ENCODE measurements at places on chromosomes 7 and 10.

GRCh38 chr7:40644454-40645188, 509.8 kb downstream of the SUGCT start:
- no peak for DNase-seq

DNA sequence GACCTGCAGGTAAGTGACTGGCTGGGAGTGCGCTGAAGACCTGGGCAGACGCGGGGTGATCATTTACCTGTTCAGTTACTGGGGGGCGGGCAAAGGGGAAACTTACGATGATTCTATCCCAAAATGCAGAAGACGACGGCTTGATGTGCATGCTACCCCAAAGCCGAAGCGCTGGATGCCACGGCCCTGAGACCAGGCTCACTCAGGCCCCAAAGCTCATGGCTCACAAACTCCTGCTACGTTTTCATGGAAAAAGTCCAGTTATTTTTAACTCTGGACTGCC, 200.6 kb downstream of the DIP2C start:
- no peak for DNase-seq

- DNase-seq: no peak
Measured at GRCh38 chr7:155541986-155542675, 4.2 kb downstream of the CNPY1 start.

DNA sequence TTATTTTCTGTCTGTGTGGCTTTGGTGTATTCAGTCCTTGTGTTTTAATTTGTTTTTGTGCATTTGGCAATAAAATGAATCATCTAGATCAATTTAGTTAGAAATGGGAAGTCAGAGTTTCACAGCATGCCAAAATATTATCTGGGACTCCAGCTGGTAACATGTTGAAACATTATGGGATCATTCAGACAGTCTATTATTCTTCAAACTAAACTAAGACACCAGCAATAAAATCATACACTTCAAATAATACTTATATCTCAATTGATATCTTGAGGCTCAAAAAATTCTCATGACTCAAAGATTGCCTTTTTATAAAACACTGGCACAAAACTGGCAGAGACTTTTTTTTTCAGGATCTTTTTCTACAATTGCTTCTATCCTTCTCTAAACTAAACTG, 5.8 kb upstream of the RP9 start:
- no peak for DNase-seq

DNA sequence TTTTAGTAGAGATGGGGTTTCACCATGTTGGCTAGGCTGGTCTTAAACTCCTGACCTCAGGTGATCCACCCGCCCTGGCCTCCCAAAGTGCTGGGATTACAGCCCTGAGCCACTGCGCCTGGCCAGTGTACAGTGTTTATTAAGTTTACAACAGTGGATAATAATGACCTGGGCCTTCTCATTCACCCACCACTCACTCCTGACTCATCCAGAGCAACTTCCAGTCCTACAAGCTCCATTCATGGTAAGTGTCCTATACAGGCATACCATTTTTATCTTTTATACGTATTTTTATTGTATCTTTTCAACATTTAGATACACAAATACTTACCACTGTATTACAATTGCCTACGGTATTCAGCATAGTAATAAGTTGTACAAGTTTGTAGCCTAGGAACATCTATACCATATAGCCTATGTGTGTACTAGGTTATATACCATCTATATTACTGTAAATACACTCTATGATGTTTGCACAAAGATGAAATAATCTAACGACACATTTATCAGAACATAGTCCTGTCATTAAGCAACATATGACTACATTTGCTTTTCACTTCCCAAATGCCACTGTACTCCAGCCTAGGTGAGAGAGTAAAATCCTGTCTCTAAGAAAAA, 17.1 kb downstream of the HOXA1 start:
- DNase-seq: no peak

DNA sequence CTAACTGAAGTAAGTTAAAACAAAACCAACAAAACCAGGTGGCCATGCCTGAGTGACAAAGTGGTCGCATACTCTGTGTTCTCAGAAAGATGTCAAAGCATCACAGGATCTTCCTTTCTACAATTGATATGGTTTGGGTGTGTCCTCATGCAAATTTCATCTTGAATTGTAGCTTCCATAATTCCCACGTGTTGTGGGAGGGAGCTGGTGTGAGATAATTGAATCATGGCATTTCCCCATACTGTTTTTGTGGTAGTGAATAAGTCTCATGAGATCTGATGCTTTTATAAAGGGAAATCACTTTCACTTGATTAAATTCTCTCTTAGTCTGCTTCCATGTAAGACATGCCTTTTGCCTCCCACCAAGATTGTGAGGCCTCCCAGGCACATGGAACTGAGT, 465.7 kb downstream of the PCDH15 start:
- DNase-seq: no peak

- peak; percentile 76 for DNase-seq
Measured at GRCh38 chr7:121372376-121373010, 23.6 kb downstream of the FAM3C start.

- DNase-seq: no peak
Measured at GRCh38 chr7:70554646-70555045, 577.3 kb upstream of the GALNT17 start.

DNA sequence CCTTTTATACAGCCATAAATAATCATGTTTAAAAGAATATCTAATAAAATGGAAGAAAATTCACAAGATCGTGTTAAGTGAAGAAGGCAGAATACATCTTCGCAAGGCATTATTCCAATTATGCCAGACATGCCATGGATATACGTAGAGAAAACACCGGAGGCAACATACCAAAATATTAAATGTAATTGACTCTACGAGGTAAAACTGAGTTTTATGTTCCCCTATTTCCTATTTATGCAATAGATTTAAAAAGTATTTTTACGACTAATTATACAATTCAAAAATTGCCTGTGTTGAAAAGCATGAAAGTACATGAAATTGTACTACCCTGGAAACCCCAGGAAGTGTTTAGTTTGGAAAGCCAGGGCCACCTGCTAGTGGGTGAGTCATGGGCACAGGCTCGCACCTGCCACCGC, 936 bp upstream of the REPIN1 start:
- no peak for DNase-seq

- no peak for DNase-seq
Measured at GRCh38 chr7:127666602-127667001, 14.6 kb downstream of the SND1 start.

Measured in fibroblast of skin of abdomen (primary cell).